ENCODE measurements at places on chromosomes 12 and 14.

DNA sequence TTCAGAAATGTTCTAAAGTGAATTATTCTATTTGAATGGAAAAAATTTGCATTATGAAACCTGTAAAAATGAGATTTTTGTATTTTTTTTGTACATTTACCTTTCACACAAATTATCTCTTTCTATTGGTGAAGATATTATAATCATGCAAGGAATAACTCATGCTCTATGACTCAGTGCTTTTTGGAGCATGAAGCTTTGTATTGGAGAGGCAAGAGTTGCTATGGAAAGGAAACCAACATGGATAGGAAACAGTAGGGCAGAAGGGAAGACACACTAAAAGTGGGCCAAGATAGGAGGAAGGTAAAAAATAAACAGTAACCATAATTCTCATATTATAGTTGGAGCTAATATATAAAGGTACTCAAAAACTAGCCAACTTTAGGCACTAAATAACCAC lies 79.0 kb downstream of the PLCZ1 start:
- DNase-seq = no peak

- no peak for DNase-seq
These were observed 36.1 kb upstream of the BDKRB2 start for GRCh38 chr14:96168581-96168980.

DNA sequence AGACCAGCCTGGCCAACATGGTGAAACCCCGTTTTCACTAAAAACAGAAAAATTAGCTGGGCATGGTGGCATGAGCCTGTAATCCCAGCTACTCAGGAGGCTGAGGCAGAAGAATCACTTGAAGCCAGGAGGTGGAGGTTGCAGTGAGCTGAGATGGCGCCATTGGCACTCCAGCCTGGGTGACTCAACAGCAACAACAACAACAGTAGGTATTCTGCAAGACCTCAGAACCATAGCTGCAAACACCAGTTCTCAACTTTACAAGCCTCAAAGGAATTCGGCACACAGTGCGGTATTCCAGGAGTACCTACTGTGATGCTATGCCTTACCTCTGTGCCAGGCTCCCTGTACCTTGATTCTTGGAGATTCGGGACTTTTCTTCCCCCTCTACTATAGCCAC lies 15.8 kb downstream of the FOXN3 start:
- DNase-seq = no peak

- no peak for DNase-seq
These were observed 245.0 kb downstream of the RGS6 start for GRCh38 chr14:72177251-72177650.

GRCh38 chr14:75454963-75455546 lies 27.2 kb downstream of the JDP2 start:
- no peak for DNase-seq

DNA sequence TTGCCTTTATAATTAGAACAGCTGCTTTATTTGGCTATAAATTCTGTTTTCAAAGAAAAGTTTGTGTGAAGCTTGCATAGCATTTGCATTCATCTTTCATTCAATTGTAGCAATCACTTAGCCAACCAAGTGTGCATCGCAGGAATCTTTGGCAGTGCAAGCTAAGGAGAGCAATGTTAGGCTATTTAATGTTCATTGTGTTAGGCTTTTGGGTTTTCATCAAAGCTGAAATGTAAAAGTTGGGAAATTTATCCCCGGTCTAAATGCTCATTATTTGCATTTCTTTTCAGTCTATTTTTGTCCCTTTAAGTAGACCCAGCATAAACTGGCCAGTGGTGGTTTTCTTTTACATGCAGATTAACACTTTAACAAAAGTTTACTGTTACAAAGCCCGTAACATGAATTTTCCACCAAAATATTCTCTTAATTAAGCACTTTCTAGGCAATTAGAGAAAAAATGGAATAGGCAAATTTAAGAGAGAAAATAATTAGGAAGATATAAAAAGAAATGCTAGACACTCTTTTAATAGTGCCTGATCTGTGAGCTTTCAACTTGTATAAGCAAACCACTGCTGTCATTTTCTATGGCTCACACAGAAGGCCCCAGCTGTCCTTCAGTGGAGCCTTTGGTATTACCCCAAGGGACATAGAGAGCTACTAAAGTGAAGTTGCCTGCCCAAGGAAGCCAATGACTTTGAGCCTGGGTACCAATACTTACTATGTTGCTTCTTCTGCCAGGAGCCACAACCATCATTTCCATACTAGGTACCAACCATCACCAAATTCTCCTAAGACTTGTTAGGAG lies 898.9 kb upstream of the SEL1L start:
- no peak for DNase-seq

DNA sequence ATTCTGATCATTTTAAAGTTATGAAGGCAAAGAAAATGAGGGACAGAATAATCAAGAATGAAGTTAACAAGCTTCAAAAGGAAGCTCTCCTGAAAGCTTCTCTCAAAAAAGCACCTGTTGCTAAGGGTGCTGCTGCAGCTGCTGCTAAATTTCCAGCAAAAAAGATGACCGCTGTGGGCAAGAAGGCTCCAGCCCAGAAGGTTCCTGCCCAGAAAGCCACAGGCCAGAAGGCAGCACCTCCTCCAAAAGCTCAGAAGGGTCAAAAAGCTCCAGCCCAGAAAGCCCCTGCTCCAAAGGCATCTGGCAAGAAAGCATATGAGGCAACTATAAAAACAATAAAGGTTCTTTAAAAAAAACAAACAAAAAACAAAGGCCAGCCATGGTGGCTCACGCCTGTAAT lies 52.7 kb upstream of the NR2C1 start:
- no peak for DNase-seq

GRCh38 chr12:54565310-54565985 lies 16.0 kb downstream of the PDE1B start:
- DNase-seq = no peak

DNA sequence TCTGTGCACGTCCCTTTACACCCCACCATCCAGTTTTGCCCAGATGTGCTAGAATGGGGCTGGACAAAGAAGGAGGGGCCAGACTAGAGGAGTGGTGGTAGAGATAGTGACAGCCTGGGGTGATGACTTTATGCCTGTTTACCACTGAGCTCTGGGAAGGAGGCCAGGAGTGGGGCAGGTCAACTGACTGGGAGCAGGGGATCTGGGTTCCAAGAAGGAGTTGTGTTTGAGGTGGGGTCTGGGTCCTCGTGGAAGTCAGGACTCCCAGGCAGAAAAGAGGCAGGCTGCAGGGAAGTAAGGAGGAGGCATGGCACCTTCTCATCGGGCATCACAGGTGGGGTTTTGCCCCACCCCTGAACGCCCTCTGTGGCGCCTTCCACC lies 315 bp downstream of the LTB4R2 start:
- no peak for DNase-seq

GRCh38 chr12:94046626-94047410 lies 101.6 kb upstream of the PLXNC1 start:
- no peak for DNase-seq

- no peak for DNase-seq
These were observed 726 bp downstream of the ZFHX2 start for GRCh38 chr14:23550812-23551265.

GRCh38 chr12:28909291-28909690 lies 239.8 kb upstream of the FAR2 start:
- DNase-seq = no peak

- no peak for DNase-seq
These were observed 612.9 kb downstream of the CCER1 start for GRCh38 chr12:90342081-90342480.
